ENCODE measurements at places on chromosomes 1 and 21.

- no peak for DNase-seq
These were observed 19.8 kb downstream of the PTBP2 start for GRCh38 chr1:96741335-96741734.

DNA sequence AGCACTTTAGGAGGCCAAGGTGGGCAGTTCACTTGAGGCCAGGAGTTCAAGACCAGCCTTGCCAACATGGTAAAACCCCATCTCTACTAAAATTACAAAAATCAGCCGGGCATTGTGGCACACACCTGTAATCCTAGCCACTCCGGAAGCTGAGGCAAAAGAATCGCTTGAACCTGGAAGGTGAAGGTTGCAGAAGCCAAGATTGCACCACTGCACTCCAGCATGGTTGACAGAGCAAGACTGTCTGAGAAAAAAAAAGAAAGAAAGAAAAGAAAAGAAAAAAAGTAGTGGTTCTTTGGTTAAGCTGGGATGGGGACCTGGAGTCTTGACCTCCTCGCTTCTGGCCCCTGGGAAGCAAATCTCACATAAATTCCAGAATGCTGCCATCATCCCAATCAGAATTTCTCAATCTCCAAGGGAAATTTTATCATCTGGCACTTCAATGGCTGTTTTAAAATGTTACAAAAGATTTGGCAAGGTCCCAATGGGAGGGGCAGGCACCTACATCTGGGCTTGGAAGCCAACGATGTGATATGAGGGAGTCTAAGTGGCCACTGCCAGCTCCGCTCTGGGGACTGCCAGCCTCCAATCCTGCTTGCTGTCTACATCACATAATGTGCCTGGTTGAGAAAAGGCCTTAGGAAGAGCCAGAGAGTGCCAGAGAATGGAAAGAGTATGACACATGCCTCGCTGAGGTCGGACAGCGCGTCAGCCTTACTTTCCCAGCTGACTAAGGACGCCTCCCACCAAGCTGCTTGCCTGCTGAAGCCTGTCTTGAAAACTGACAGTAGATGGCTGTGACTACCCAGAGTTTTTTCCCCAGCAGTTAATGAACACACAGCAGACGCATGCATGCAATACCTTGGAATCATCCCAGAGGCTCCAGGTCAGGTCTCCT, 42.1 kb upstream of the SRP9 start:
- no peak for DNase-seq

GRCh38 chr1:153805886-153806719, 30.9 kb downstream of the SLC27A3 start:
- no peak for DNase-seq

DNA sequence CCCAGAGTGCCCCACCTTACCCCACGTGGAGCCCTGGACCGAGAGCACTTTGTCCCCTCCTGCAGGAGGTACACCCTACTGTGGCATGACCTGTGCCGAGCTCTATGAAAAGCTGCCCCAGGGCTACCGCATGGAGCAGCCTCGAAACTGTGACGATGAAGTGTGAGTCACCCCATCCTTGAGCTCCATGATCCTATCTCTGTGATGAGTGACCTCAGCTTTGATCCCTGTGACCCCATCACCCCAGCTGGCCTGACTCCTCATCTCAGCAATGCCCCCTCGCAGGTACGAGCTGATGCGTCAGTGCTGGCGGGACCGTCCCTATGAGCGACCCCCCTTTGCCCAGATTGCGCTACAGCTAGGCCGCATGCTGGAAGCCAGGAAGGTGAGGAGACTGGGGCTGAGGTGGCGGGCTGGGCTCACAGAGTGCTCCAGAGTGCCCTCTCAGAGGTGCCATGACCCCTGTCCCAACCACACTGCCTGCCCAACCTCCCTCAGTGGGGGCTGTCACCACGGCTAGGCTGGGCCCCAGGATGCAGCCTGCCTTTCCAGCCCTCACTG, 16.2 kb upstream of the MPL start:
- no peak for DNase-seq

- DNase-seq, result no peak
These were observed 109.0 kb downstream of the FAF1 start for GRCh38 chr1:50851034-50851433.

- no peak for DNase-seq
These were observed 61.3 kb downstream of the MORN1 start for GRCh38 chr1:2330035-2330434.

GRCh38 chr21:42843056-42843455, 36.3 kb downstream of the WDR4 start:
- no peak for DNase-seq

- no peak for DNase-seq
These were observed 10.6 kb downstream of the TRIM67 start for GRCh38 chr1:231172411-231172810.

DNA sequence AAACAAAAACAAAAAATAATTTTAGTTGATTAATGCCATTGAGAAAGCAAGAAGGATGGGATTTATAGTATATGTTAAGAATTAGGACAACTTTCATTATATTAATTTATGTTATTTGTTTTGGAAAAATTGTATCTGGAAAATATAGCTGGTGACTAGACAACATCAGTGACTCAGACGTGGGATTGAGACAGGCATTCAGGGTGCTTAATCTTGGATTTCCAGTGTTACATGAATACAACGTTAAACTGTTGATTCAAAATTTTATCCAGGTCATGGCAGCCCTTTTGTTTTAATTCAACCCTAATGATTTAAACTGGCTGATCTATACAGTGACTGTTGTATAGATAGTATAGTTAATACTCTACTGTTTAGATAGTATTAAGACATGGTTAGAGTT, 827.1 kb upstream of the B3GALT2 start:
- no peak for DNase-seq

DNA sequence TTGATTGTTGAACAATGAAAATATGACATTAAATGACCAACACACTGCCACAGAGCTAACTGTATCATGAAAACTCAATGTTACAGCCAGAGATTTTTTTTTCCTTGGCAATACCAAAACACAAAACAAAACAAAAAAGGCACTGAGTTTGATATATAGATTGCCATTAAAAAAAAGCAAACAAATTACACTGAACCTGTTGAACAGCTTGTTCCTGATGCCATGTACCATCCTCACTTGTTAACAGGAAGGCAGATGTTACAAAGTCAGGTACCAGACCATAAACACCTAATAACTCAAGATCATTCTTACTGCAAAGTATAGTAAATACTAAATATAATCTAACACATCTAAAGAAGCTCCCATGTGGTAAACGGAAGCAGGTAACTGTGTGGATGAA, 75.2 kb downstream of the ZNF644 start:
- DNase-seq, result no peak

DNA sequence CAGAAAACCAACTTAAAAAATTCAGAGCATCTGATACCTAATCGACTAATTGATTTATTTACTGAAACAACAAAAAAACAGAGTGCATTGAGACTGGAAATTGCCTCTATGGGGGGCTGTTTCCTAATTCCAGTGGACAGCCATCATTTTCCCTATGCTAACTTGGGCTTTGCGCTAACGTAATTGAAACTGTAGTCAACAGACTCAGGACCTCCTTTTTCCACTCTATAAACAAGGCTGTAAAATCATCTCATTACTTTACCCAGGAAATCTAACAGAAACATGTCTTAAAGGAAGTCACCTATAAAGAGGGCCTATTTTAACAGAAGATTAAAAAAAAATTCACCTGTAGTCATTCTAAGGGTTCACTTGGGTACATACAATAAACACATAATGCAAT, 2.1 kb downstream of the ERG start:
- DNase-seq, result no peak

DNA sequence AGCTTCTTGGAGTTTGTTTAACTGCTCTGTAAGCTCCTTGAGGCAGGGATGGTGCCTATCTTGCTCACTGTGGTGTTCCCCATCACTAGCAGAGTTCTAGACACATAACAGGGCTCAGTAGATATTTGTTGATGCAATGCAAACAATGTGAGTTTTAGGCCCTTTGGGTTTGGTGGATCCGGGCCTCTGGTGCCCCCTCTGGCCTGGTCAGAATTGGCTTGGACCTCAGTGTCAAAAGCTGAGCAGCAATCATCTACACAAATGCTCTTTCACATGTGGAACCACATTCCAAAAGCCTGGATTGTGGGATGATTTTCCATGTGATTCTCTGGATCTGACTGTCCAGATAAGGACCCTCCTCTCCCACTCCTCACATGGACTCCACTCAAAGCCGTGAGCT, 53.4 kb upstream of the BCAR3 start:
- DNase-seq, result no peak

DNA sequence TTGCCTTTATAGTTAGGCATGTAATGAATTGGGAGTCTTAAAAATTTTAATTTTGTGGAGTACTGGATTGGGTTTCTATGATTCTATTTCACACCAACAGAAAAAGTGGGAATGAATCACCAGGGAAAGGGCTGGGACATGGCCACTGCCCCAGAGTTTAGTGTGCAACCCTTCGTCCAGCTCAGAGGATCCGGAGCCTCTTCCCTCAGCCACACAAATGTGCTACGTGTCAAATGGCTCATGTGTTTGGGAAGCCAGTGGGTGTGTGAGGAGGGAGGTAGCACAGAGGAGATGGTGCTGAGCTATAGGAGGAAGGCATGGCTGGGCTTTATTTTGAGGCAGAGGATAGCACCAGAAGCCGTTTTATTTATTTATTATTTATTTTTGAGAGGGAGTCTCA, 247.3 kb downstream of the SIPA1L2 start:
- no peak for DNase-seq

- DNase-seq, result no peak
These were observed 84.8 kb downstream of the CAMTA1 start for GRCh38 chr1:6870086-6870485.

DNA sequence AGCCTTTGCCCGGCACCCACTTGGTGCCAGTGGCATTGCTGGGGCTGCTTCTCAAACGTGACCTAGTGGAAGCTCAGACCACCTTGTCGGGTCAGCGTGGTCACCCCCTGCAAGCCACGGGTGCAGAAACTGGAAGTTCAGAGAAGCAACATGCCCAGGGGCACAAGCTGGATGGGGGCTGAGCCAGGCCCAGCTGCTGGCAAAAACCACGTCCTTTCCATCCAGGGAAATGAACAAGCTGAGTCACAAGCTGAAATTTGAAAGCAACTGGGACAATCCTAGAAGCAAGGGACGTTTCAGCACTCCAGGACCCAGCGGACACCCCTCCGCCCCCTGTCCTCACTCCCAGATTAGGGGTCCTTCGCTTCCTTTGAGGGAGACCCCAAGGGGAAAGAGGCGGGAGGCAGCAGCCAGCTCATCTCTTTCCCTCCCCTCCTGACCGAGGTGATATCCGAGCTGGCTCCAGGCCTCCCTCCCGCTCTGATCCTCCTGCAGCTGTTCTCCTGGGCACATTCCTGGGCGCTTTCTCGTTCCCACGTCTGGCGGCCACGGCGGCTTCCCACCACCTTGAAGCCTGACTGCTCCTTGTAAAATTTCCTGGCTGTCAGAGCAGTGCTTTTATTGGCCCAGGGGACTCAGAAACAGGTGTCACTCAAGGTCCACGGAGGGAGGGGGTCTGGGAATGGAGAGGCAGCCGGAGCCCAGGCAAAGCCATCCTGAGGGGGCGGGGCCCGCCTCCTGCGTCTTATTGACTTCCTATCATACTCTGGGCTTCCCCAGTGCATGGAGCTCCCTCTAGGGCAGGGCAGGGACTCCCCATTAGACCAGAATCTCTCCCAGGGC, 62.8 kb downstream of the PAX7 start:
- DNase-seq, result no peak

DNA sequence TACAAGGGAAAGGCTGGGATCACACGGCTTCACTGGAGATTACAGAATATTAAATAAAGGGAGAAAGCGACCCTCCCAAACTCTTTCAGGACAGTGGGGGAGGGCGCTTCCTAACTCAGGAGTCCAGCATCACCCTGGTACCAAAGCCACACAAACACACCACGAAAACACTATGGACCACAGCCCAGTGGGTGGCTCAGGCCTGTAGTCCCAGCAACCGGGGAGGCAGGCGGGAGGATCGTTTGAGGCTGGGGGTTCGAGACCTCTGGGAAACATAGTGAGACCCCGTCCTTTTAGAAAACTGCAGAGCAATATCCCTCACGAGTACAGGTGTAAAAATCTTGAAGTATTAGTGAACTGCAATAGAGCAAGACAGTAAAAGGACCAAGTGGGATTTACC, 16.0 kb downstream of the TRIM11 start:
- DNase-seq, result no peak

- peak; percentile 78 for DNase-seq
These were observed at the start of gene INPP5B for GRCh38 chr1:37946703-37947360. INPP5B (minus strand) TSS chr1:37947053; CDS start chr1:37946308, 745 bp downstream.

DNA sequence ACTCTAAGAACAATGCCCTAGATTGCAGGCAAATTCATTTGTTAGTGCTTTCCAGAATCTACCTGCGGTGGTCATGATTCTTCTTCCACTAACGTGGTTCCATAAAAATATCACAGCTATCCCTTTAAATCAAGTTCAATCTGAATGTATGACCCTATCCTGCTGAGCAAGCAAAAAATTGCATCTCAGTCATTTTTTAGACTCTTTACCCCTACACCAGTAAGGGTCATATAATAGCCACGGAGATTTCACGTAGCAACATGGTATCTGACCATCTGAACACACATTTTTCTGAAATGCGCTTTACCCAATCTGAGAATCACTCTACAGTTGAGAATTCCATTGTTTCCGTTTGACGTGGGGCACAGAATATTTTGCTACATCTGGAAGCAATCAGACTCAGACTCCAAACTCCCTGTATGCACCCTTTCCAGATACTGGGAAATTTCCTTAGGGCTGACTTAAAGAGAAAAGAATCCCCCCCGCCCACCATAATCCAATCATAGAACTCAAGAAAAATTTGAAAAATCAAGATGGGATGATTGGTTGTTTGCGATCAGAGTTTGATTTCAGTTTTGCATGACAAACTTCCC, 699.2 kb upstream of the ZP4 start:
- DNase-seq, result no peak

GRCh38 chr1:186286615-186287315, 88.3 kb downstream of the TPR start:
- DNase-seq, result no peak

DNA sequence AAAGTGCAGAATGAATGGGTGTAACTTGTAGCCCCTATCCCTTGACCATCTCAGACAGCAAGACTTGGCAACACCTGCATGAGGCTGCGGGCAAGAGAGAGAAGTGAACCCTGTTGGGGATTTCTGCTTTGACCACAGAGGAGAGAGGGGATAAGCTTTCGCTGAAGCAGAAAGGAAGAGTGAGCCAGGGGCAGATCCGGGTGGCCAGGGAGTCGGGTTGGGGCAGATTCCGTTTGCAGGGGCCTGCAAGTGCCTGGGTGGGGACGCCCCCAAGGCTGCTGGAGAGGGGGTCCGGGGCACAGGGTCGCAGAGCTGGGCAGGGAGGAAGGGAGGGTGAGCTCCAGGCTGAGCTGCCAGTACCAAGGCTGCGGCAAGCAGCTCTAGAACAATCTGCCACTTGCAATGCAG, 25.3 kb upstream of the PIK3CD start:
- DNase-seq, result peak; percentile 48

Measured in CD4-positive, alpha-beta T cell treated with Interferon gamma for 1 hour (primary cell).